ENCODE measurements at places on chromosomes 6 and 20. TPM values are rescaled to one million over a fixed set of nuclear protein-coding genes. Genes with fewer than 3 reads are reported as not detected.

Gene SIRPB1
- total RNA-seq = not detected

DNA sequence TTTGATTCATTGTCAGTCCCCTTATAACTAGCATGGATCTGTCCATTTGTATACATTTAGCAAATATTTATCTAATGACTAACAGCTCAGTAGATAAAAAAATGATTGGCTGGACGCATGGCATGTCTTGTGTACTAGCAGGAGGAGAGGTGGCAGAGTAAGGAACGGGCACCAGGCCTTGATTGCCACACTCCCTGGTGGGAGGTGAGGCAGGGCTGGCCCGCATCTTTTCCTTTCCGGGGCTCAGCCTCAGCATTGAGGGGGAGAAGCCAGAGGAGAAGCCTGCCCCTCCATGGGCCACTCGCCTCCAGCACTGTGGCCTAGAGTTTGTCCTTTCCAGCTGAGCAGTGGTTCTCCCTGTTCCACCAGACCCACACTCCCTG, 84.9 kb upstream of the TMEM181 start:
- no peak for DNase-seq

Gene SMLR1
- total RNA-seq = not detected

GRCh38 chr6:13877051-13877450, 47.7 kb upstream of the RNF182 start:
- no peak for DNase-seq

- DNase-seq = no peak
Measured at GRCh38 chr6:47400581-47400980, 77.0 kb upstream of the CD2AP start.

- no peak for DNase-seq
Measured at GRCh38 chr6:37359039-37359438, 5.3 kb downstream of the RNF8 start.

- no peak for DNase-seq
Measured at GRCh38 chr6:34490390-34491090, 24.7 kb downstream of the PACSIN1 start.

Gene FAM209B
- not detected for total RNA-seq

DNA sequence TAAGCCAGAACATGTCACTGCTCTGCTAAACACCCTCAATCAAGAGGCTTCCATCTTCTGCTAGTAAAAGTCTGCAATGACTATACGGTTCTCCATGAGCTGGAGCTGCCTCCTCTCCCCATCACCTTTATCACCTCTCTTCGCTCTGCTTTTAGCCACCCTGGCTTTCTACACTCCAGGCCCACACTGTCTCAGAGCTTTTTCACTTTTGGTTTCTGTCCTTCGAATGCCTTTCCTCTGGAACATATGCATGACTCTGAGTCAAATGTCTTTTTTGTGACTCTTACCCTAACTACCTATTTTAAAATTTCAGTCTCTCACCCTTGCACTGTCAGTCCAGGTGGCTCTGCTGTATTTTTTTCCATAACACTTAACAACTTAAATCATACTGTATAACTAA, 525.4 kb upstream of the RNF217 start:
- no peak for DNase-seq

DNA sequence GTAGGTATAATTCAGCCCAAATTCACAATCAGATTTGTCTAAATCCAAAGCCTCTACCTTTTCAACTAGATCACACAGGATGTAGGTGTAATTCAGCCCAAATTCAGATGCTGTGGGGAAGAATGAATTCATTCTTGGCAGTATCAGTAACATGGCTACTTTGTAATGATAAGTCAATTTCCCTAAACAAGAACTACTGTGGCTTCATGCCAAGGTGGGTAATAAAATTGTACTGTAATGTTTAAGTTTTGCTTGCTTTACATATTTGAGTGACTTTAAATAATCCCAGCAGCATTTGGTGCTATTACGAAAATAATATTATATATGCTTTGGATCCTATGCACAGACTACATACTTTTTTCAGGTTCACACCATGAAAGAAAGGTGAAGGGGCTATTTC, 239.1 kb downstream of the HDGFL1 start:
- DNase-seq = no peak

Gene CYB5R4
- 11.1 TPM for total RNA-seq

DNA sequence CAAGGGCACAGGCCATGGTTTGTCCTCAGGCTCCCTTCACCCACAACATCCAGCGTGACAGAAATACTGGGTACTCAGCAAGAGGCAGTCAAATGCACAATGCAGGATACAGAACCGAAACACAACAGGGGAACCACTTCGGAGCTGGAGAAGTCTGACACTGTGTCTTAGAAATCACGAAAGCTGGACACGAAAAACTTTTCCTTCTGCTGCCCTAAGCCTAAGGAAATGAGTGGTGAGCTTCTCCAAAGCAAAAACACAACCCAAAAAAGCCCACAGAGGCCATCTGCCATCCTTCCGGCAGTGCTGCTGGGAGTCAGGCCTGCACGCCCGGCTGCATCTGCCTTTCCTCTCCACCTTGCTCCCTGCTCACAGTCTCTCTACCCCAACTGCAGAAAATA, 106.3 kb downstream of the SLC23A2 start:
- no peak for DNase-seq

GRCh38 chr6:163226836-163227485, 187.6 kb upstream of the QKI start:
- no peak for DNase-seq

DNA sequence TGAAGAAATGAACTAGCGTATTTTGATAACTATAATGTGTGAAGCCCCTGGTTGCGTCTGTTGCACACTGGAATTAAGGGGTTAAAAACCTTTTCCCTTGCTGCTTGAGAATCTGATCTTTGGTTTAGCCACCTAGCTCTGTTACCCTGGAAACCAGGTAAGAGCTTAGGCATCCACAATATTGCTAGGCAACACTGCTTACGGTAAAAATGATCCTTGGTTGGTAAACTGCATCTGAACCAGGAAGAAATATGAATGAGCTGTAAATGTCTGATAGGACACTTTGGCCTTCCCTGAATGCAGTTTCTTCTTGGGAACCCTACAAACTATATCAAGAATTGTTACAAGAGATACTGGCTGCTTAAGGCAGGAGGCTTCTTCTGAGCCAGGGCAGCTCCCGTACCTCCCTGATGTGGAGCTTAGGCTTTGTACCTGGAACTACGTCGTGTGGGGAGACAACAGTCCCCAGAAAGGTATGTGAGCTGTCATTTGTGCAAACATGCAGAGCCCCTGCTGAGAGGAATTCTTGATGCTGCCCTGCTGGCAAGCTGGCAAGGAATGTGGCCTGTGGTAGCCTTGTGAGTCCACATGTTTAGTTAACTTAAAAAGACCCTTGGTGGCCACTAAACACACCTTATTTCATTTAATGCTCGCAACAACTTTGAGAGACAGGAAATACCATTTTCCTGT, 18.4 kb downstream of the UBE3D start:
- no peak for DNase-seq

GRCh38 chr20:18831830-18832499, 18.4 kb downstream of the SCP2D1 start:
- no peak for DNase-seq

GRCh38 chr6:100353276-100354015, 111.3 kb downstream of the SIM1 start:
- no peak for DNase-seq

DNA sequence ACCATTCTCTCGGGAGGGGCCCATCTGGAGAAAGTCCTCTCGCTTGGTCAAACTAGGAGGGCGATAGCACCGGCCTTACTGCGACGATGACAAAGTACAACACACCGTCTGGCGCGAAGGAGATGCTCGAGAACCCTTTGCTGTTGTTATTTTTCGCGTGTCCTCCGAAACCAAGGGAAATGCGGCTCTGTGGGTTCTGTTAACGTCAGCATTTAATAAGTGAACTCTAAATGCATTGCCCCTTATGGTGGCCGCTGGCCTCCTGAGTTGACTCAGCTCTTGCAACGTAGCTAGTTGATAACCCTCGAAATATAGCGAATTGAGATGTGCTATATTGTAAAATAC, 577 bp upstream of the SCAND1 start:
- peak; percentile 31 for DNase-seq

Gene CUTA
- 64.9 TPM for total RNA-seq

Gene KCNK5
- total RNA-seq = 7.4 TPM

- DNase-seq = no peak
Measured at GRCh38 chr6:163398115-163398514, 16.4 kb upstream of the QKI start.

Gene CD40
- total RNA-seq = 6.3 TPM

DNA sequence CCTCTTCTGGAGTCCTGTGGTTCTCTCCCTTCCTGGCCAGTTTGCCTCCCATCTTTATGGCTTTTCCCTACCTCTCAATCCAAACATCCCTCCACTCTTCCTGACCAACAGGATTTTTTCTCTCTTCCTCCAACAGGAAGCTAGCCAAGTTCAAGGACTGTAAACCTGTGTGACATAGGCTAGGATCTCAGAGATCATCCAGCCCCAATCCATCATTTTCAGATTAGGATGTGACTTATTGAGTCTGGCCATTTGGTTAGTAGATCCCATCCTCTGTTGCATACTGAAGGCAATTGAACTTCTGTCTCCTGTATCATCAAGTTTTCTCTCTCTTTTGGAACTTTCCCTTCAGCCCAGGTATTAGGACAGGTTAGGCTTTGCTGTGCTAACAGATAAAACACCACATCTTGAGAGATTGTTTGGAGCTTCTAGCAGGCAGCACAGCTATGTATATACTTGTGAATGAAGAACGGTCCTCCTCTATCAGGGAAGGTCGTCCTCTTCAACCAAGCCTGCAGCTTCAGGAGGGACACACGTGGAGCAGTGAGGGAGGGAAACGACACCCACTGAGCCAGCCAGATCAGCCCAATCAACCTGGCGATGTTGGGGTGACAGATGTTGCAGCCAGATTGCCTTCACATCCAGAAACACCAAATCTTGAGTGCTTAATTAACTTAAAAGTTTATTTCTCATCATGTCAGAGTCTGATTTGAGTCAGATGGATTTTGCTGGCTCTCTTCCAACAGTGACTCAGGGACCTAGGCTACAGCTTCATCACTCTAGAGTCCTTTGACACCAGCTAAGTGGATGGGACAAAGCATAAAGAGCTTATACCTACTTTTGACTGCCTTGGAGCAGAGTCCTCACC, 106.8 kb downstream of the GJA10 start:
- no peak for DNase-seq

DNA sequence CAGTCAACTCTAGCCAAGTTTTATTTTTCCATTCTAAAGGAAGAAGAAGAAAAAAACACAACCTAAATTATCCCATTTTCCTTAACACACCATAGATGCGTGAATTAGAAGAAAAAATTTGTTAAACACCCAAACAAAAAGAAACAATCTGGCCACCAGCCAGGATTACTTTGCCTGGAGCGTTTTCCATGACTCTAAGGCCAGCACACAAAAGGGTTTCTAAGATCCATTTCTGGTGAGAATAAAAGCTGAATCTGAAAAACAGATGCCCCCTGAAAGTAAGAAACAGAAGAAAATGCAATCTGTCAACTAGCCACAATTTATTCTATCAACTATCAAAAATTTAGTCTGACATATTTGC, 267.2 kb upstream of the SULF2 start:
- no peak for DNase-seq

Gene LAMA4
- 317 TPM for total RNA-seq

GRCh38 chr20:40294747-40295146, 394.3 kb downstream of the MAFB start:
- DNase-seq = no peak

GRCh38 chr6:18503593-18504231, 116.6 kb downstream of the RNF144B start:
- peak; percentile 95 for DNase-seq

GRCh38 chr6:12545619-12546409, 170.8 kb upstream of the PHACTR1 start:
- DNase-seq = no peak

- DNase-seq = no peak
Measured at GRCh38 chr20:63103402-63104311, 96.9 kb upstream of the BHLHE23 start.

Gene HLA-DQA1
- 0.99 TPM for total RNA-seq

Gene KATNA1
- 18.3 TPM for total RNA-seq

GRCh38 chr6:71289802-71290175, 1.2 kb downstream of the OGFRL1 start:
- no peak for DNase-seq

- DNase-seq = no peak
Measured at GRCh38 chr20:43959079-43959919, 44.6 kb downstream of the TOX2 start.

Gene GPLD1
- 7.7 TPM for total RNA-seq

GRCh38 chr6:113120224-113120581, 736.9 kb upstream of the MARCKS start:
- no peak for DNase-seq

GRCh38 chr6:30143780-30144179, 7.8 kb downstream of the TRIM40 start:
- no peak for DNase-seq

DNA sequence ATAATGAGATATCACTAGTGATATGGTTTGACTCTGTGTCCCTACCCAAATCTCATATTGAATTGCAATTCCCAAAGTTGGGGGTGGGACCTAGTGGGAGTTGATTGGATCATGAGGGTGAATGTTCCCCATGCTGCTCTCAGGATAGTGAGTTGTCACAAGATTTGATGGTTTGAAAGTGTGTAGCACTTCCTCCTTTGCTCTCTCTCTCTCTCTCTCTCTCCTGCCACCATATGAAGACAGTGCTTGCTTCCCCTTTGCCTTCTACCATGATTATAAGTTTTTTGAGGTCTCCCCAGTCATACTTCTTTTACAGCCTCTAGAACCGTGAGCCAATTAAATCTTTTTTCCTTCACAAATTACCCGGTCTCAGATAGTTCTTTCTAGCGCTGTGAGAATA, 1002.0 kb upstream of the ADGRB3 start:
- DNase-seq = no peak

- no peak for DNase-seq
Measured at GRCh38 chr6:37024656-37025337, 19.3 kb downstream of the FGD2 start.

Gene MUC21
- not detected for total RNA-seq

DNA sequence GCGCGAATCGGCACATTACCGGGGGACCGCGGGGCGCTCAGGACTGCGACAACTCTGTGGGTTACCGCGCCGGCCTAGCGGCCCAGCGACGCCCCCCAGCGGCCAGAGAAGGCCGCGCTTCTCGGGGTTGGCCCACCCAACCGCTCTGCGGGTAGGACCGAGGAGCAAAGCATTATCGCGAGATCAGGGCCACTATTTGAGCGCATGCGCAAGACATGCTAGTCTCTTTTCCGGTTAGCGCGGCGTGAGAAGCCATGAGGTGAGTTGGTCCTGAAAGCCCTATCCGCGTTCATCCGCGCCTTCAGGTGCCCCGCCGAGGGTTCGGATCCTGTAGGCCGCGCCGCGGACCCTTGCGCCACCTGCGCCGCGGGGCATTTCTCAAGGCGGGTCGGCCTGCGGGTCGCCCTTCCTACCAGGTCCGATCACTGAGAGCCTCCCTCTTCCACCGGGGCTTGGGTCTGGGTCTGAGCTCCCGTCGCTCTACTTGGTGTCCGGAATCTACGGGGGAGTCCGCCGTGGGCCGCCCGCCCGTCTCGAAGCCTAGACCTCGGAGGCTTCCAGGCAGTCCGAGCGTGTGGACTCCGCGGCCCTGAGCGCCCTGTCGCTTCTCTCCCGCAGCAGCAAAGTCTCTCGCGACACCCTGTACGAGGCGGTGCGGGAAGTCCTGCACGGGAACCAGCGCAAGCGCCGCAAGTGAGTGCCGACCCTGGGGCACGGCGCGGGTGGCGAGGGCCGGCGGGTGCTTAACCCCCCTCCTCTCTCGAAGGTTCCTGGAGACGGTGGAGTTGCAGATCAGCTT, at the start of gene RPL10A:
RPL10A (plus strand) TSS at position 221 of the 799 bp plus-strand sequence; CDS start at position 255, 34 bp downstream.
- DNase-seq = peak; percentile 93

All from spinal cord (tissue), 10 donors.